NCI-H748 treated with DMSO at 0.1 percent for 48 hours (cell line): ENCODE measurements at places on chromosomes 2 and 18.

DNA sequence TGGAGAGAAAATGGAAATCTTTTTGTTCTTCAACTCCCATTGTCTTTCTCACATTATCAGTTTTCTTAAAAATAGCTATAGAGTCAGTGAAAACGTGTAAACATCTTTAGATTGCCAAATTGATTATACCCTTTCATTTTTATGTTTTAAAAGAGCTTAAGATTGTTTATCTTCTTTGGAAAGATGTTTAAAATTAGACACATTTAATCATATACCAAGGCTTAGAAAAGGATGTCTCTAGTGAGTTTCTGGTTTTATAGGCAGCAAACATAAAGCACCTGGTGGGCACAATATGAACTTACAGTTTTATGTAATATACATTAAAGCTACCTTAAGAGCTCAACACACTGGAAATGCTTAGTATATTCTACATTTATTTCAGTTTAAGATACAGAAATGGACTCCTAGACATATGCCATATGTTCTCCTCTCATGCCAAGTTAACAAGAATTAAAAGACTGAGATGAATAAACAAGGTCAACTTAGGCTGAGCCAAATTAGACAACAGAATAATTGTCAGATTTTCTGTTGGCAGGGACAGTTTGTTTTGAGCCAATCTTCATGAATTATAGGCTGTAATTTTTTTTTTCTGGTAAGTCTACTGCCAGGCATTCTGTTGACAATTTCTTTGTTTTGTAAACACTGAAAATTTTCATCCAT lies 112.7 kb downstream of the OTX1 start:
- no peak for DNase-seq

GRCh38 chr2:236665572-236666118 lies 96.0 kb downstream of the ACKR3 start:
- DNase-seq: no peak

DNA sequence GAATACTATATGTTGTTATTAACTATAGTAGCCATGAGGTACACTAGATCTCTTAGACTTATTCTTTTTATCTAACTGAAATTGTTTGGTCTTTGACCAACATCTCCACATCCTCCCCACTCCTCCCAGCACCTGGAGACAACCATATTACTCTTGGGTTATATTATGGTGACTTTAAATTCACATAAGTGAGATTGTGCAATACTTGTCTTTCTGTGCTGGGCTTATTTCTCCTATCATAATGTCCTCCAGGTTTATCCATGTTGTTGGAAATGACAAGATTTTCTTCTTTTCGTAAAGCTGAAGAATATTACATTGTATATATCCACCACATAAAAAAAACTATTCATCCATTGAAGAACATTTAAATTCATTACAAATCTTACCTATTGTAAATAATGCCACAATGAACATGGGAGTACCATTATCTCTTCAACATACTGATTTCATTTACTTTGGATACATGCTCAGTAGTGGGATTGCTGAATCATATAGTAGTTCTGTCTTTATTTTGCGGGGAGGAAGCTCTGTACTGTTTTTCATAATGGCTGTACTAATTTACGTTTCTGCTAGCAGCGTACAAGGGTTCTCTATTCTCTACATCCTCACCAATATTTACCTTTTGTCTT lies 159.2 kb upstream of the SCN7A start:
- peak; percentile 97 for DNase-seq

DNA sequence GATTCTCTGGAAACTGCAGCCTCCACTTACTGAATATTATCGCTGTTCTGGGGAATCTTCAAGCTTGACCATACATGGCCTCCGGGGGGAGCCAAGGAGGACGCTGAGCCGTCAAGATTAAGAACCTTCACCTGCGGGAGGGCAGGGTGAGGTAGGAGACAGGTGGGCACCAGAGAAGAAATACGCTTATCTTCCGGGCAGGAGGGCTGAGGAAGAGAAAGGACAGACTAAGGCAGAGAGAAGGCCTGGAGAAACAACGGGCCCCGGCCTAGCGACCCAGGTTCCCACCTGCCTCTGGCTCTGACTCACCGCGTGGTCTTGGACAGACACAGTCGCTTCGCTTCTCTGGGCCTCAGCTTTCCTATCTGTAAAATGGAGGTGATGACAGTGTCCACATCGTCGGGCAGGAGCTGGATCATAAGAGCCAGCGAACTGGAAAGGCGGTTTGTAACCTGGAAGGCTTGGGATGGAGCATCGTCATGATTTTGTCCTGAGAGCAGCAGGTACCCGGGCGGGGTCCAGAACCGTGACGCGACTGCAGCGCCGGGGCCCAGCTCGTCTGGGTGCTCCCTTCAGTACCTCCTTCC lies 659 bp downstream of the ZNF142 start:
- DNase-seq: peak; percentile 30

DNA sequence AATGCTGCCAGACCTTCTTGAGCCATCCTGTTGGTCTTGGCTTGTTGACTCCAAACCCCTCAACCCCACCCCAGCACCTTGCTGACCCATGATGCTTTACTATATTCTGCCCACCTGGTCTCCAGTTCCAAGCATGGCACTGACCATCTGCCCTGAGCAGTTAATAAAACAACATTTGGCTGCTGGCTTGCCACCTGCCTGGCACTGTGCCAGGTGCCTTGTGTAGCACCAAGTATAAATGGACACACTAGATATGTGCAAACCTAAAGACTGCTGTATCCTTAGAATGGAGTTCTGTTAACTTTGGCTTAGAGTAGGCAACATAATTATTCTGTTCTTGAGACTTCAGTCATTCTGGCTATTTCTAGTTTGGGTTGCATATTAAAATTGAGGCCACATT lies 91.4 kb downstream of the ACSL3 start:
- DNase-seq: peak; percentile 43

GRCh38 chr18:5678278-5678677 lies 134.5 kb upstream of the EPB41L3 start:
- no peak for DNase-seq

DNA sequence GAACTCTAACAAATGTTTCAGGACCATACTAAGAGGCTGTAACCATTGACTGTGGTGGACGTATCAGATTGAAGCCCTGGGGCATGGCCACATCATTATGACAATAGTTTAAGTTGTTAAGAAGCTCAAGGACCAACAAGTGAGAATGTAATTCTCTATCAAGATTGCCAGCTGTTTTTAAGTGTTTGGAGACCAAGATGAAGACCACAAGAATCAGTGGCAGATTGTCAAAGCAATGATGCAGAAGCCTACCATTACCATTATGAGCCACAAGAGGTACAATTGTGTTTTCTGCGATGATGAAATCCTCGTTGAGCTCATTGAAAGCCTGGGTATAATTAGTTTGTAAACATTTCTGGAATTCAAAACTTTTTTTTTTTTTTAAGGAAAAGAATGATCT lies 261.1 kb upstream of the ZEB2 start:
- DNase-seq: no peak

GRCh38 chr2:43407935-43408334 lies 181.5 kb upstream of the ZFP36L2 start:
- DNase-seq: no peak

GRCh38 chr2:207772081-207772843 lies 2.6 kb upstream of the FZD5 start:
- DNase-seq: no peak

- no peak for DNase-seq
Observed at GRCh38 chr2:95068256-95068655, 42.7 kb downstream of the MAL start.

DNA sequence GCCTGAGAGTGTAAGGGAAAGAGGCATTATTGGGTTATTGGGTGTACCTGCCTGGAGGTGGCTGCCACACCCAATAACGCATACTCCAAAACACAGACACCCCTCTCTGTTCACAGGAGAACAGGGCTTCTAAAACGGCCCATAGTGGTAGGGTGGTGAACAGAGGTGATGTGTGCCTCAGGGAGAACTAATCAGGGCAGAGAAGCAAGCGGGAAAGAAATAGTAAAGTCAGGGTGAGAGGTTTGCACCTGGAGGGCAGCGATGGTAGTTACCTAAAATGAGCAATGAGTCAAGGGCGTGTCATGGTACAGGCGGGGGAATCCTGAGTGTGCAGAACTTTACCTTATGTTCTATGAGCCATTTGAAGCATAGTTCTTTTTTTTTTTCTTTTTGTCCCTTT lies 21.6 kb upstream of the VPS4B start:
- no peak for DNase-seq

- DNase-seq: no peak
Observed at GRCh38 chr2:138414014-138414413, 87.6 kb upstream of the SPOPL start.

DNA sequence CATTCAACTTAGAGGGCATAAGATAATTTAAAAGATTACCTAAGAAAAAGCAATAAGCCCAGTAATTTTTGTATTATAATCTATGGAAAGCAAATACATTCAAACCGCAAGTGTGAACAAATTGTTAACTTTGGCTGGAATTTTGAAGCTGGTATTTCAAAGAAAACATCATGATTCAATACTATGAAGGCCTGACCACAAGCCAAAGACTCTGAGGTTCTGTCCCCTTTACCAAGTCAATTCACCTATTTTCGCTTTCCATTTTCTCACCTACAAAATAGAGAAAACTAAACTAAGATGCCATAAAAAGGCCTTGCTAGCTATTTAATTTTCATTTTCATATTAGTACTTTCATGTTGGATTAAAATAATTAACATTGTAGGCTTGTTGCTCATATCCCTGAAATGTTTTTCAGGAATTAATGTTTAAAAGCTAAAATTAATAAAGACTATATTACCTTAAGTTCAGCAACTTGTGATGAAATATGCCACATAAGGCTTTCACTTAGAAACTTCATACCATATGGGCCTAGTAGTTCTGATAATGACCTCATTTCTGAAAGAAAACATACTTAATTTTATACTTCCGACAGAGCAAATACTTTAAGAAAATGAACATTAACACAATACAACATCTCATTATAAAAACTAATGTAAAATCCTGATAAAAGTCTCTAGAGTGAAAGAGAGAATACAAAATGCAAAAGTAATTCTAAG lies 85.7 kb upstream of the FRZB start:
- no peak for DNase-seq

DNA sequence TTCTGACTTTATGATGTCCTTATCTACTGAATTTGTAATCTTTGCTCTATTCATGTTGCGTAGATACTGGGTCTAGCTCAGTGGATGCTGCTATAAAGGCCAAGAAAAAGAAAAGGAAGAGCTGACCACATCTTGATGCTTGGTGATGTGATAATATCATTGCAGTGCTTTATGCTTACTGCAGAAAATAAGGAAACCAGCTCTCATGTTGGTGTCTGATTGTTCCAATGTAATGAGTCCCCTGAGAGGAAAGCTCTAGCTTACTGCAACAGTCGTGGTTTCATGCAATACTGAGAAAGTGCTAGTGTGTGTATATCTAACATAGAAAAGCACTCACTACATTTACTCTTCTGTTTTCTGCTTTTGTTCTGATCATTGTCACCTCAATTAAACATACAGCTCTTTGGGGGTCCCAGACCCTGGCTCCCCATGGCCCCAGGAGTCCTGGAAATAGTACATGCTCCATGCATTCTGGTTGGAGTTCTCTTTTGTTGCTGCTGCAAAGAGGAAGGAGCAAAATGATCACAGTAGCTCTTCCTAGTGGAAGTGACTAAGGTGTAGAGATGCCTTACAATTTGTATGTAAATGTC lies 338.8 kb downstream of the CYRIA start:
- DNase-seq: no peak

DNA sequence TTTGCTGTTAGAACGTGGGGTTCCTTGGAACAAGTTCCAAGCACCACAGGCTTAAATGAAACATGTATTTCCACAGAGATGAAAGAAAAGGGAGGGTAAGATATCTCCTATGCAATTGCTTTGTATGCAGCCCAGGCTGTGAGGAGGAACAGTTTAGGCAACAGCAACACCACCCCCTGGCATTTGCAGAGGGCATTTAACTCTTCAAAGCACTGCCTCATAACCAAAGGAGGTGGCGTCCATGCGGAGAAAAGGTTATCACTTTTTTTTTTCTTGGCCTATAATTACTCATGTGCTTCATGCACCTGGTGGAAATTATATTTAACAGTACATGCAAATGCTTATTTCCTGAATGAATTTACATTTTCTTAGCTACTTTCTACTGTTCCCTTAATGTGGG lies 286.0 kb downstream of the LPIN1 start:
- no peak for DNase-seq
